ENCODE measurements at places on chromosomes 7 and 10. TPM values are rescaled to one million over a fixed set of nuclear protein-coding genes. Genes with fewer than 3 reads are reported as not detected.

The TBX20 gene
- total RNA-seq = 2.1 TPM

The MMS19 gene
- total RNA-seq = 51.0 TPM

The UTF1 gene
- total RNA-seq = not detected

The RGR gene
- total RNA-seq = not detected

The HOXA9 gene
- 0.63 TPM for total RNA-seq

The MRLN gene
- not detected for total RNA-seq

The ANKRD22 gene
- 0.35 TPM for total RNA-seq

The FGFR2 gene
- 0.36 TPM for total RNA-seq

The INA gene
- 31.4 TPM for total RNA-seq

The HOXA3 gene
- 10.2 TPM for total RNA-seq

The CPN1 gene
- 0.24 TPM for total RNA-seq

The UPK3BL1 gene
- total RNA-seq = 13.0 TPM

The SEMA3A gene
- 4.7 TPM for total RNA-seq

The ASB4 gene
- 0.29 TPM for total RNA-seq

The C1GALT1 gene
- total RNA-seq = 32.0 TPM

The GJC3 gene
- total RNA-seq = 0.09 TPM

The TACR2 gene
- 0.33 TPM for total RNA-seq

The MYPN gene
- total RNA-seq = 3.2 TPM

The HOXA1 gene
- 2.5 TPM for total RNA-seq

The VIM gene
- total RNA-seq = 1,928 TPM

The COBL gene
- 4.2 TPM for total RNA-seq

The CAMK1D gene
- 5.7 TPM for total RNA-seq

The SYT15 gene
- 2.7 TPM for total RNA-seq

The LIPM gene
- total RNA-seq = not detected

The WAPL gene
- 16.1 TPM for total RNA-seq

The FKBP6 gene
- total RNA-seq = not detected

The CALD1 gene
- total RNA-seq = 69.3 TPM

The PON1 gene
- total RNA-seq = 0.94 TPM

The A1CF gene
- not detected for total RNA-seq

The FAM241B gene
- 19.8 TPM for total RNA-seq

The NPFFR1 gene
- total RNA-seq = not detected

The NKX1-2 gene
- not detected for total RNA-seq

The AKR1D1 gene
- total RNA-seq = not detected

The ZNF37A gene
- total RNA-seq = 6.3 TPM

The PLEKHS1 gene
- 0.09 TPM for total RNA-seq

The MSMB gene
- not detected for total RNA-seq

The SEPHS1 gene
- total RNA-seq = 66.5 TPM

The HOGA1 gene
- total RNA-seq = 0.76 TPM

The PRKCQ gene
- 4.0 TPM for total RNA-seq

The PKD2L1 gene
- total RNA-seq = 0.03 TPM

The NUTM2E gene
- total RNA-seq = 0.53 TPM

The WEE2 gene
- total RNA-seq = 0.03 TPM
